Keratinocyte (primary cell): ENCODE measurements at places on chromosomes 5 and 9.

GRCh38 chr5:56535347-56535746, 280.0 kb upstream of the MAP3K1 start:
- DNase-seq, result no peak

- DNase-seq, result no peak
Observed at GRCh38 chr5:177357459-177358351, at the start of gene RGS14. Gene RGS14, plus strand, starts transcription at chr5:177357924. Its CDS starts 101 bp downstream, at chr5:177358025.

DNA sequence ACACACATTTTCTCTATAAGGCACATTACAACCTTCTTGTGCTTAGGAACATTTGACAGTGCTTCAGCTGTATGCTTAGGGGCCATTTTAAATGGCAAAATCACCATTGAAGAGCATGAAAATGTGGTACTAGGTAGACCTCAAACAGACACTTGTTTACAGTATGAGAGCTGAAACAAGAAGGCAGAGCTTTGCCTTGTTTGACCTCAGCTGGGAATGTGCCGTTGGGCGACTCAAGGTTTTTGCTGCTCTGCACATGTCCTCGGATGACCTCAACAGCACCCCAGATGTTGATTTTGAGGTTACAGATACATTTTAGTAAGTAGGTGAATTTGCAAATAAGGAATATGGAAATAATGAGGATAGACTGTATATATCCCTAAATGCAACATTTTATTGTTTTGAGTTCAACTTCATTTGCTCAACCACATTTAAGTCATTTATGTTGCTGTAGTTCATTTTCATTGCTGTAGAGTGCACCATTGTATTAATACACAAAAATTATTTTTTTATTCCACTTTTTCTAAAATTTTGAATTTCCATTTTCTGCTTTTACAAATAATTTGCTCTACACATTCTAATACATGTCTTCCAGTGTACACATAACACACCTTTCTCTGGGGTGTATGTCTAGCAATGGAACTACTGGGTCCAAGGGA, 206.8 kb downstream of the NR3C1 start:
- no peak for DNase-seq

- no peak for DNase-seq
Observed at GRCh38 chr9:76516350-76516749, 57.4 kb downstream of the GCNT1 start.

- DNase-seq, result no peak
Observed at GRCh38 chr9:125767349-125767748, 20.2 kb downstream of the PBX3 start.

DNA sequence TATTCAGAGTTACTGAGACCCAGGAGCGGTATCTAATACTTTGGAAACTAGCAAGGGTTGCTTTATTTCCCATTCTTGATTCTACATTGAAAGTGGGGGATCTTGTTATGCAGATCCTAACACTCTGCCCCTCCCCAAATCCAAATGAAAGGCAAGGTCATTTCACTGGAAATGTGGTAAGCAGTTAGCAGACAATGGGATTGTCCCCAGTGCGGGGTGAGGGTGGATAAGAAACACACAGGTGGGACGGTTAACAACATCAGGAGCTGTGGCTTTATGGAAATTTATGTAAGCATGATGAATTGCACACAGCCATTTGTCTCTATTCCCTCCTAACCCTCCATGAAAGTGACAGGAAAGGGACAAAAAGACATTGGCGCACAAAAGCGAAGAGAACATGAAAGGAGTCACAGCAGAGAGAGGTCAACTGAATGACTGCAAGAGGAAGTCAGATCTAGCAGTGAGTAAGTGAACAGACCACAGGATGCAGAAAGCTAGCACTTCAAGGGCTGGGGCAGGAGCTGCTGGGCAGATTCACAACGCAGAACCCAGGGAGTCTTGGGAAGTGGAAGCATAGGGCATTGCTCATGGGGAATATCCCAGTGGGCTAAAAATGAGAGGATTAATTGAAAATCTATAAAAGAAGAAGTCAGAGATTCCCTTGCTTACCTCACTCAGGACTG, 184.4 kb downstream of the HSD17B3 start:
- DNase-seq, result no peak
